ENCODE measurements at places on chromosomes 2 and 18.

DNA sequence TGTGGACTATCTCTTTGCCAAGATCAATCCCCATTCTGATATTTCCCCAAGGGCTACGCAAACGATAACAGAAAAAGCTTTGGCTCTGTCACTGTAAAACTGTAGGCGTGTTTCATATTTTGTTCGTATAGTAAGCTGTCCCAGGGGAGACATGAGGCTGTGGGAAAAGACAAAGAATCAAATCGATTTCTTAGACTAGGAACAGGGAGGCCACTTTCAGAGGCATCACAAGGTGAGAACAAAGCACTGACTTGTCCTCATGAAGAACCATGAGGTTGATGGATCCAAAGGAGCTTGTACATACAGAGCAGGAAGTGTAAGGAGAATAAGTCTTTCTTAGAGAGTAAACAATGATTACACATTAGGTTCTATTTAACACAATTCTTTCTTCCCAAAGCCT lies 255.7 kb downstream of the HNMT start:
- DNase-seq, result no peak

GRCh38 chr18:56188529-56189275 lies 449.7 kb downstream of the TXNL1 start:
- no peak for DNase-seq

- DNase-seq, result no peak
These were observed 116.1 kb upstream of the LRRTM1 start for GRCh38 chr2:80420530-80421208.

- DNase-seq, result no peak
These were observed 27.6 kb upstream of the STAT1 start for GRCh38 chr2:191041418-191042161.

GRCh38 chr2:13020469-13020868 lies 303.7 kb downstream of the TRIB2 start:
- DNase-seq, result no peak

- no peak for DNase-seq
These were observed 23.4 kb upstream of the CERS6 start for GRCh38 chr2:168432565-168433186.
